Thyroid gland (tissue), 4 donors: ENCODE measurements at places on chromosomes 7 and 10. TPM values are rescaled to one million over a fixed set of nuclear protein-coding genes. Genes with fewer than 3 reads are reported as not detected.

DNA sequence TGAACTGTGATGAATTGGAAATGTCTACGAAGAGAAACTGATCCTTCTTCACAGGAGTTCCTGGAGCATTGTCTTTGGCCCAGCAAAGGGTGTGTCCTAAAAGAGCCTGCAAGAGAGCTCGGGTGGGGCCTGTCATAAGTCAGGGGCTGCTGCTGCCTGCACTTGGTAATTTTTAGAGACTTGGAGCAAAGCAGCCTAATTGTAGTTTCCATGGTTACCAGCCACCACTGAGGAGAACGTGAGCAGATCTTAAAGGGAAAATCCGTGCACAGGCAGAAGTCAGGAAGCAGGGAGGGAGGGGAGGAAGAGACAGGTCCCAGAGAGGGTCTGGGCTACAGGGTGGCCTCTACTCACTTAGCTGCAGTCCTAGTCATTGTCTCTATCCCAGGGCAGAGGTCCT, 463.6 kb downstream of the PLXNA4 start:
- DNase-seq: no peak

DNA sequence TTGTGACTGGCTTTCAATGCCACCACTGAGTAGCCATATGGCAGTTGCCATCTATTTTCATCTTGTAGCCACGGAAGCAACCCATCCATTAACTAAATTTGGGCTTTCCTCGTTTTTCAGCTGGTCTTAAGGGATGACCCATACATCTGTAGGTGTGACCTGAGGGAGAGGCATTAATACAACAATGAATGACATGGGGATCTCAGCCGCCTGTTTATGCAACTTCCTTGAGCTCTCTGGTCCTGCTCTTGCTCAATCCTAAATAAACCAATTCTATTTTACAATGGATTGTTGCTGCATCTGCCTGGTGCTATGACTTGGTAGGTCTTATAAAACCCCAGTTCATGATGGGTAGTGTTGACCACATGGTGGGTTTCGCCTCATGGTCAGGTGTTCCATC, 21.9 kb upstream of the ADAM22 start:
- no peak for DNase-seq

- DNase-seq: peak; percentile 68
Measured at GRCh38 chr7:1086588-1087464, 1.1 kb upstream of the GPER1 start.

- peak; percentile 61 for DNase-seq
Measured at GRCh38 chr7:36967387-36967786, 243.1 kb upstream of the AOAH start.

DNA sequence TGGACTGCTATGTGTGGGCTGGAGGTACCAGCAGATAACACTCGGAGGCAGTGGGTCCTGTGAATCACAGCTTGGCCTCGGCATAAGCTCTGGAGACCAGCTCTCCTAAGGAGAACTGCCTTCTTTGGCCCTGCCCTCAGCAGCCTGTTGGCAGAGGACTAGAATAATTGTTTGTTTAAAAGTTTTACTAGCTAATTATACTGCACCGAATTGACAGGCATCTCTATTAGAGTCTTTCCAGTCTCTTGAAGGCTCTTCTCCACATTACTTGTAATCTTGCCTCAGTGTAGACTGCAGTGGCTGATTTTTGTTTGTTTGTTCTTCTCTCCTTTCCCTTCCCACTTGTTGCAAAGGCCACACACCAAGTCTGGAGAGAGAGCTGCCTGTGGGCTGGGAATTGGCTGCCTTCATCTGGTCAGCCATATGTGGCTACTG, 183.2 kb downstream of the AUTS2 start:
- DNase-seq: peak; percentile 16

DNA sequence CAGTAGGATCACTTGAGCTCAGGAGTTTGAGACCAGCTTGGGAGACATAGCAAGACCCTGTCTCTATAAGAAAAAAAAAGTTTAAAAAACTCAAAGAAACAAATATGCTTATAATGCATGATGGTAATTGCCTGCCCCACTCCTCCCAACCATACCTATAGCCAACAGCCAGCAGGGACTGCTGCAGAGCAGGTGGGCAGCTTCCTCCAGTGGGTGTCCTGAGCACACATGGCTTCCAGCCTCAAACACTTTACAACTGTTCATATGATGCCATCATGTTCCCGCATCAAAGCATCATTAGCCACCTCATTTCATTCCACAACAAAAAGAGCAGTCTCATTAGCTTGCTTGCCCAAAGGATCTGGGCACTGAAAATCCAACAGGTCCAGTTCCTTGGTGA, 42.0 kb downstream of the ABLIM1 start:
- DNase-seq: no peak

DNA sequence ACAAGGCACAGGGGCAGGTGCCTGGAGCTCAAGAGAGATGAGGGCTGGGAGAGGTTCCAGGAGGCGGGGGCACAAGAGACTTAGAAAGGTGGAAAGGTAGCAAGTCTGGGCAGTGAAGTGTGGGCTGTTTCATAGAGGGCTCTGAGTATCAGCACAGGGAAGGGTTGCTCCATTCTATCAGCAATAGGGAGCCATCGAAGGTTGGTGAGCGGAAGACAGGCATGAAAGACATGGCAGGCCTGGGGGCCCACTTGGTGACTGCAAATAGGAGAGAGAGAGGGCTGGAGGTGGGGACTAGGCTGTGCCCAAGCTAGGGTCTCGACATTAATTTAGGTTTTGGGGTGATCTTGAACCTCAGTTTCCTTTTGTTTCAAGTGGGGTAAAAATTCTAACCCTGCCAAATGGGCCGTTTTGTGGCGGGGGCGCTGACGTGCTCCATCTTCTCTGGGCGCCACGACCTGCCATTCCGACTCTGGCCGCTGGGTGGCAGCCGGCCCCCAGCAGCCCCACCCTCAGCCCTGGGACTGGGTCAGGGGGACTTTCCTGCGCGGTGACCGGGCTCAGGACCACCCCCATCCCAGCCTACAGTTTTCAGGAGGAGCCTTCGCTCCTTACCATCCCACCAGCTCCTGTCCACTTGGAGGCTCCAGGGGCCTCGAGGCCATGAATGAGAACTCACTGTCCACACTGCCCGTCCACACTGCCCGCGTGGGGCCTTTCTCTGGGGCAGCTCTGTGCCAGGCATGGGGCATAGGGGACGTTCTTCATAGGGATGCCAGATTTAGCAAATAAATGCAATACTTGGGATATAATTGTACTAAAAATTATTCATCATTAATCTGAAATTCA, 37.2 kb upstream of the PCBD1 start:
- peak; percentile 15 for DNase-seq

GRCh38 chr7:85475071-85475470, 288.2 kb upstream of the SEMA3D start:
- no peak for DNase-seq

GRCh38 chr10:60967260-60967659, 23.3 kb upstream of the RHOBTB1 start:
- no peak for DNase-seq

DNA sequence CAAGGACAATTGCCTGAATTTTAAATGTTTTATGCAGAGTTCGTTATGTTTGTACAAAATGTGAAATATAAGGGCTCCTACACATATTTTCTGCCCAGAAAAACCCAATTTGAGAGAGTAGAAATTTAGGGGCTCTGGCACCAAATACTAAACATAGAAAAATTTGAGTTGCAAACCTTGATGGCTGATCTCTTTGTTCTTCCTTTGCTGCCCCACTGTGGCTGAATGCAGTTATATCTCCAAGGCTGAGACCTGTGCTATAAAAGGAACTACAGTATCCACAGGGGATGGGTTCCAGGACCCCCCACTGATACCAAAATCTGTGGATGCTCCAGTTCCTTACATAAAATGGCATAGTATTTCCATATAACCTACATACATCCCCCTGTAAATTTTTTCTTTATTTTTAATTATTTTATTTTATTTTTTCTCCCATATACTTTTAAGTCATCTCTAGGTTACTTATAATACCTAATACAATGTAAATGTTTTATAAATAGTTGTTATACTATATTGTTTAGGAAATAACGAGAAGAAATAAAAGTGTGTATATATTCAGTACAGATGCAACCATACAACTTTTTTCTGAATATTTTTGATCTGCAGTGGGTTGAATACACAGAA, 22.5 kb downstream of the CFAP43 start:
- DNase-seq: peak; percentile 29

GRCh38 chr7:128951296-128951695, 13.6 kb downstream of the IRF5 start:
- DNase-seq: no peak

DNA sequence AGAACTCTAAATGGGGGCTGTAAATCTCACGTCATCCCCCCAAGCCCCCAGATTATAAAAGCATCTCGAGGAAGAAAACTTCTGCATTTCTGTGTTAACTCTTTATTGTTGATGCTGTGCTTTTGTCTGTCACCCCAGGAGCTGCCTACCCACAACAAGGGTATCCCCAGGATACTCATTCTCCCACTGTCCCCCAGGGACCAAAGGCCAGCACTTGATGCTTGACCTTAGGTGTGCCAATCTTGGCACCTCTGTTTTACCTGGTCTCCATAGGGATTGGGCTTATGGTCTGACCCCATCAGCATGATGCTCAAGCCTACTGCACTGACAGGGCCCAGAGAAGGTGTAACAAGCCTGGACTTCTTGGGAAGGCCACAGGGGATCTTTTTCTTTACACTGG, 225.9 kb upstream of the AGK start:
- DNase-seq: no peak

- DNase-seq: no peak
Measured at GRCh38 chr7:36746347-36746746, 22.1 kb upstream of the AOAH start.

- DNase-seq: peak; percentile 19
Measured at GRCh38 chr10:12214763-12215218, 18.8 kb downstream of the CDC123 start.

DNA sequence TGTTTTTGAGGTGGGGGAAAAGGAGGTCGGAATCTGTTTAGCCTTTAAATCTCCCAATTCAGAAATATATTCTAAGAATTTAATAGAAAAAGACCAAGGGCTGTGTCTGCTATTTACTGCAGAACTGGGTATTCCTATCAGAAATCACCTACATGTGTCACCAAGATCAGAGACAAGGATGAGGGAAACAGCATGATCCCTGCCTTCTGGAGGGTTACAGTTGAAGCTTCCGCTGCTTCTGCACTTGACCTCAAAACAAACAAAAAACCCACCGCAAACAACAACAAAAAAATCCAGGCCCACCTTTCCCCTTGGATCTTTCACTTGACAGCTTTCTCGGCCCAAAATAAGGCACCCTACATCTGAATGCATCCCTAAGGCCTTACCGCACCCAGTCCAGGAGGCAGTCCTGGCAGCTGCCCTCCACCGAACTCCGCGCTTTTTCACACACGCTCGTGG, 750 bp upstream of the CDK14 start:
- DNase-seq: no peak

DNA sequence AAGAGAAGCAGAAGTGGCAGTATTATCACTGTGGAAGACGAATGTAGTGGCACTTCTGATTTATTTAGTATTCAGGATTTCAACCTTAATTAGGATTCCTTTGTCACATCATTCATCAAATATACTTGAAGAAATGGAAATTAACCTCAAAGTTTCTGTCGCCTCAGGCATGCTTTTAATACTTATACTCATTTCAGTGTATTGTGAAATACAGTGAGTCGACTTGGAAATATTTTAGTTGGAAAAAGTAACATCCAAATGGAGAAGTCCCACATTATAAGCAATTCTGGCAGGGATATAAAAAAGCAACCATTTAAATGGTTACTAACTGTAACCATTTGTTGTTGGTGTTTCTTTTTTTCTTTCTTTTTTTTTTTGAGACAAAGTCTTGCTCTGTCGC, 648.8 kb downstream of the ARL4A start:
- DNase-seq: no peak

- DNase-seq: no peak
Measured at GRCh38 chr10:117007080-117007479, 2.1 kb upstream of the SHTN1 start.

GRCh38 chr7:47186316-47186715, 395.6 kb downstream of the TNS3 start:
- no peak for DNase-seq

DNA sequence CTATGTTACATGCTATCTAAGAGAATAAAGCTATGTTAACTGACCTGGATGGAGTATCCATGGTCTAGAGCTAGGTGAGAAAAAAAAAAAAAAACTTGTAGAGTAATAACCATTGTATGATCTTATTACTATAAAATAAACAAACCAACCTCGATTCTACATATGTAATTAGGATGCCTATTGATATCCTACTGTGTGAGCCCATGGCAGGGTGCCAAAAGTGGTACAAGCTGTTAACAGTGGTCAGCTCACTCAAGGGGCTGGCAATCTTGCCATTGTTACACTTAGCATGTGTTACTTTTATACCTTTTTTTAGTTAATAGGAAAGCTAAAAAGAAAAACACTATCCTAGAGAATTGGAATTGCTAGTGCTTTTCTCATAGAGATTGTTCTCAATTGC, 13.5 kb upstream of the IL6 start:
- no peak for DNase-seq

GRCh38 chr7:77330169-77330882, 85.8 kb downstream of the GSAP start:
- peak; percentile 86 for DNase-seq

DNA sequence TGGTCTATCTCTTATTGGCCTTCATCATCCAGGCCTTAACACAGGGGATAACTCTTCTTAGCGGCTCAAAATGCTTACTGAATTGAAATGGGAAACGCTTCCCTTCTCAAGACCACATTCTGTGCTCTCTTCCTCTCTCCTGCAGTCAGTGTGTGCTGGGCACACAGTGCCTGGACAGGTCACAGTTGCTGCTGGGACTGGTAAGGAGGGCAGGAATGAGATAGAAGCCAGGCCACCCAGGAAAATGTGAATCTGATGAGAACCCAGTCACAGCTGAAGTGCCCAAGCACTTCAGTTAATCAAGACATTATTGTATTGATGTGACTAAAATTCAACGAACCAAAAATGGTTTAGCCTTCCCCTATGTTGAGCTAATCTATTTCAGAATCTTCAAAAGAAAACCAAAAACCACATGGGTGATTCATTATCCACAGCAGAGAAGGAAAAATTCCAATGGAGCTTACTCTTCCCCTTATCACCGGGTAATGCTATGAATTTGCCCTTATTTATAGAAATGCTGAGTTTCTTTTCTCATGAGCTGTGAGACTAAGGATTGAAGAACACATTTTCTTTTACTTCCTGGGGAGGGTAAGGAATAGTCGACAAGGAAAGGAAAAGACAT, 41.2 kb upstream of the PLPP4 start:
- DNase-seq: no peak

GRCh38 chr10:61684894-61685507, 22.3 kb downstream of the CABCOCO1 start:
- DNase-seq: no peak

GRCh38 chr7:127885843-127886242, 145.4 kb downstream of the LRRC4 start:
- DNase-seq: no peak

- no peak for DNase-seq
Measured at GRCh38 chr7:107014387-107015023, 30.0 kb upstream of the PRKAR2B start.

- no peak for DNase-seq
Measured at GRCh38 chr10:129589546-129589945, 122.5 kb downstream of the MGMT start.

- DNase-seq: no peak
Measured at GRCh38 chr7:129150199-129150996, 5.9 kb downstream of the TSPAN33 start.

The SLC26A5 gene
- total RNA-seq: 3.2 TPM

The GRID2IP gene
- total RNA-seq: 0.67 TPM

The MACC1 gene
- 4.2 TPM for total RNA-seq

The STEAP1 gene
- total RNA-seq: 8.6 TPM

The AGBL3 gene
- total RNA-seq: 3.6 TPM

The EBLN1 gene
- not detected for total RNA-seq

The IGF2BP3 gene
- total RNA-seq: 5.2 TPM

The CEP55 gene
- 2.1 TPM for total RNA-seq

The PLEKHS1 gene
- total RNA-seq: not detected

The LBX1 gene
- total RNA-seq: not detected

The TAS2R41 gene
- not detected for total RNA-seq

The COPS6 gene
- 71.5 TPM for total RNA-seq
